Activated naive CD4-positive, alpha-beta T cell treated with anti-CD3 and anti-CD28 coated beads for 36 hours (primary cell): ENCODE measurements at places on chromosomes 5 and 9.

GRCh38 chr5:115510145-115510645 lies 34.4 kb downstream of the FEM1C start:
- DNase-seq: no peak

- DNase-seq: no peak
Observed at GRCh38 chr5:115330830-115331229, 34.4 kb upstream of the CCDC112 start.

GRCh38 chr5:16854351-16854750 lies 81.7 kb downstream of the MYO10 start:
- no peak for DNase-seq

DNA sequence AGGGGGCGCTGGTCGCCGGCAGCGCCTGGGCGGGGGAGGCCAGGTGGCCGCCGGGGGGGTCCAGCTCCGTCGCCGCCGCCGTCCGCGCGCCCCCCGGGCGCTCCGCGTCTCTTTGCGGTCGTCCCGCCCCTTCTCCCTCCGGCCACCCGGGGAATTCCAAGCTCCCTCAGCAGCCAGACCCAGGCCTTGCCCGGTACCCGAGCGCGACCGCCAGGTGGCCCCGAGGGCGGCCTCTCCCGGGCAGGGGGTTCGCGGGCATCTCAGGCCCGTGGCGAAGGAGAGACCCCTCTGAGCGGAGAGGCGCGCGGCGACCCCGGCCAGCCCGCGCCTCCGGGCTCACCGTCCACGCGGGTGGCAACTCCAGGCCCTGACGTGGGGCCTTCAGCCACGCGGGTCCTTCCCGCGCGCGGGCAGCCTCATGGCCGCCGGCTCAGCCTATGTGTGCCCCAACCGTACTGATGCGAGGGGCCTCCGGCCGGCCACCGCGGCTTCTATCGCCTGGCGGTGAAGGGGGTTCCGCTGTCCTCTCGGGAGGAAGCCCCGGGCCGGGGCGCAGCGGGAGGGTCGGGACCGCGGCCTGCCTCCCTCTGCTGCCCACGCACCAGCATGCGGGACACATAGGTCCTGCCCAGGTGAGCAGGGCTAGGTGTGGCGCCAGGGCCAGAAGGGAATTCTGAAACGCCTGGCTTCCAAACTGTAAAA lies 529 bp upstream of the NRARP start:
- DNase-seq: no peak
